ENCODE measurements at places on chromosomes 3 and 15.

DNA sequence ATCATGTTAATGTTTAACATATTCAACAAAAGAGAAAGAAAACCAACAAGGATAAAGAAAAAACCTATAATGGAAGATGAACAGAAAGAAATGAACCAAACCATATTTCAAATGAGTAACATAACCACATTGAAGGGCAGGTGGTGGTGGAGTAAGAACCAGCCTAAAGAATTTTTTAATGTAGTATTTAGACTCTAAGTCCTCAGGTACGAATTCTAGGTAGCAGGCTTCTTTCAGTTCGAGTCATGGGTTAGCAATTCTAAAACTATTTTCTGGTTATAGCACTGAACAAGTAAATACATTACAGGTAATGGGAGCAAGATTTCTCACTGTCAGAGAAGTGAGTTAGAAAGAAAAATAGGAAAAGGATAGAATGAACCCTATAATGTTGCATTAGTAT, 24.4 kb downstream of the DCBLD2 start:
- DNase-seq, result no peak

DNA sequence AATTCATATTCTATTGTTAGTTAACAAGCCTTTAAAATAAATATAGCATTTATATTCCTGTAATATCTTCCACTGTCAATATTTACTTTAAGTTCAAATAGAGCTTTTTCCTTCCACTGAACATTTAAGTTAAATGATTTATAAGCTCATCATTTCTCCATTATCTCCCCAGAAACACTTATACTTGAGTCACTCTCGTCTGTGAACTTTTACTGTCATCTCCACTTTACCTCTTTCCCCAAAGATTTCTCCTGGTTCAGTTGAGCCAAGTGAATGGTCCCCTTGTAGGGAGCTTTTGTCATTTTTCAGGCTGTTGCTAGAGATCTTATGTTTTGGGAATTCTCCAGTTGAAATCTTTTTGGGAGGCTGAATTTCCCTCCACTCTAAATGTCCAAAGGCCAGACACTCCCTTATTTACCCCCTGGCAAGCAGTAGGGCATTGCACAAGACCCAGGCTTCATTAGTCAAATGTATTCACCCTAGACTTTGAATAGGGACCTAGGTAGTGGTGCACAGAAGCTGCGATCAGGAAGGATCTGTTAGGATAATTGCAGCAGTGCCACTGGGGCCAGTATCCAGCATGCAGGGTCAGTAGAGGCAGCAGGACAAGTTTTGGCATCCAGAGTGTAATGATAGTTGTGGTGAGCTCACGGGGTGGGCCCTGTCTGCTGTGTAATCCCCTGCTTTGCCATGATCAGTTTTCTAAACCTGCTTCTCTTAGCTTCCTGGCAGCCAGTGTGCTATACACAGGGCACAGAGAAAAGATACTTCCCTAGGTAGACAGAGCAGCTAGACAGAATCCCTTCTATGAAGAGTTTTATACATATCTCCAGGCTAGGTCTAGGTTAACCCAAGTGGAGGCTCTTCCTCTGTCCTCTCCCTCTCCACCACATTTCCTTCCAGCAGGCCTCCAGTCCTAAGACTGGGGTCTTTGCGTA, 356.5 kb upstream of the SLCO3A1 start:
- DNase-seq, result no peak

GRCh38 chr15:90248789-90249202, 560 bp upstream of the TTLL13 start:
- no peak for DNase-seq

GRCh38 chr3:180594631-180595558, 7.1 kb upstream of the TTC14 start:
- DNase-seq, result peak; percentile 19

DNA sequence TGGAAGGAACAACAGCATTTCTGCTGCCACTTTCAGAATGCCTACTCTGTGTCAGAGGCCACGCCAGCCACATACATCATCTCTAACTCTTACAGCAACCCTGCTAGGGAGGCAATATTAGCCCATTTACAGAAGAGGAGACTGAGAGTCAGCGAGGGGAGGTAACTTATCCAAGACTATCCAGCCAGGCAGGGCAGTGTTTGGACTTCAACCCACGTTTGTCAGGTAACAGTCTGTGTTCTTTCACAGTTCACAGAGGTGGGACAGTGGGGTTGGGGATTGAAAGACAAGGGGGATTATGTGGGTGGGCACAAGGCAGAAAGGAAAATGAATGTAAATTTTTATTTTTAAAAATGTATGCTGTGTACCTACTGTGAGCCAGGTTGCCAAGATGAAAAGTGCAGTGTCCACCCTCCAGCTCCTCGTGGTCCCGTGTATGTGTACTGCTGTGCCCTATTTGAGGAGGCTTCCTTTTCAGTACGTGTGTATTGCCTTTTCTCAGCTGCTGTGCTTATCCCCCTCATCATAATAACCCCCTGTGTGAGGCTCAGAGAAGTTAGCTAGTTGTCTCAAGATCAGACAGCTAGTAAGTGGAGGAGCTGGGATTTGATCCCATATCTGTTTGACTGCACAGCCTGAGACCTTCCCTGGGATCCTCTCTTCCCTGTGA, 16.5 kb upstream of the ATP2B2 start:
- DNase-seq, result no peak

DNA sequence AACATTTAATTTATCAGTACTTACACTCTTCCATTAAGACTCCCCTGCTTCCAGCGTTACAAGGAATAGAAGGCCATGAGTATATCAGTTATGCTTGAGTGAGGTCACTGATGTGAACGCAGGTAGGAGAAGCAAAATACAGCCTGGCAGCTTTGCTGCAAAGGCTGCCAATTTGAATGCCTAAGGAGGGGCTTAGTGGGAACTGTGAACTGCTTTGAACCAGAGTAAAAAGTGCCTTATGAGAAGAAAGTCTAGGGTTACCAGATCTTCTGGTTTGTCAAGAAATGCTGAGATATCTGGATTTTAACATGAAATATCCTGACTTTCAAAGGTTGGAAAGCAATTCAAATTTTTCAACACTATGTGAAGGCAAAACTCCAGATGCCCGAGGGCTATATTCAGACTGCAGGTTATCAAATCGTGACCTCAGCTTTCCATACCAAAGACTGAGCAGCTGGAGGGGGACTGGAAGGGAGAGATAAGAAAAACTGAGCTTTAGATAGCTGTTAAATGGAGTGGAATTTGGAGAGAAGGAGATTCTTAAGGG, 446.3 kb upstream of the NECTIN3 start:
- no peak for DNase-seq

GRCh38 chr3:23726811-23727548, 78.8 kb upstream of the UBE2E1 start:
- no peak for DNase-seq

GRCh38 chr15:40413036-40413435, 7.4 kb downstream of the IVD start:
- no peak for DNase-seq

DNA sequence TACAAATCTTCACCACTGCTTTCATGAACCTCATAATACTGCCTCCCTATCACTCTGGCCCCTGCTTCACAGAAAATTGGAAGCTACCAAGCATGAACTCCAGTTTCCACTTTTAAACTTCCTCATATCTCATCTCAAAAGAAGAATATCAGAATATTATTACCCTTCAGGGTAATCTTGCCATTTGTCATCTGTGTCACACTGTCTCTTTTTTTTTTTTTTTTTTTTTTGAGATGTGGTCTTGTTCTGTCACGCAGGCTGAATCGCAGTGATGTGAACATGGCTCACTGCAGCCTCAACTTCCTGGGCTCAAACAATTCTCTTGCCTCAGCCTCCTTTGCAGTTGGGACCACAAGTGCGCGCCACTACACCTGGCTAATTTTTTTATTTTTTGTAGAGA, 80.4 kb upstream of the TCF12 start:
- DNase-seq, result no peak

GRCh38 chr3:194732617-194733016, 46.9 kb downstream of the FAM43A start:
- no peak for DNase-seq

DNA sequence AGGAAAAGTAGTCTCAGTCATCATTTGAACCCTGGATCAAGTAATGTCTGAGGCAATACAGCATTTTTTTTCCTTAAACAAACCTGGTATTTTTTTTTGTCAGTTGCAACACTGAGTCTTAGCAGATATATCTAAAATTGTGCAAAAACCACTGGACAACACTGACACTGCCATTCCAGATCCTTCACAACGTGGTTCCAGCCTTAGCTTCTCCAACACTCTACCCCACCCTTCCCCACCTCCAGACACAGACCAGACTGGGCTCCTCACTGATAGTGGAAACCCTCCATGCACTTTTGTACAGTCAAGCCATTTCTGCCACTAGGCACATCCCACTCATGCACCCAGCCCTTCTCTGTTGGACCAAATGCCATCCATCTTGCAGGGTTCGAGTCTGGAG, 199.6 kb upstream of the CTNNB1 start:
- DNase-seq, result no peak

DNA sequence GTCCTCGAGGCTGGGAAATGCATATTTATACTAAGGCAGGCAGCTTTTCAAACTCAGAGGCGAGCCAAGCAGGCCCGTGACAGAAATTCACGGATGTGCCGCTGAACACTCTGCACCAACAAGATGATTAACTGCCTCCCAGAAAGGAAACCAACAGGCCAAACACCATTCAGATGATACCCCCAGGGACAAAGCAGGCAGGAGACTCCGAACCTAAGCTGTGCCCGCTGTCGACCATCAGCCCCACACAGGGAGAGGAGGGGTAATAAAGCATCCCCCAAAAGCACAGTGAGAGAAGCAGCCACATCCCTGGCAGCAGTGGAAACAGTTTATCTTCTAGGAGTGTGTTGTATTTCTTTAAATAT, 31.8 kb downstream of the ADAMTS17 start:
- DNase-seq, result no peak

GRCh38 chr3:152300029-152300731, 31.5 kb downstream of the MBNL1 start:
- no peak for DNase-seq

DNA sequence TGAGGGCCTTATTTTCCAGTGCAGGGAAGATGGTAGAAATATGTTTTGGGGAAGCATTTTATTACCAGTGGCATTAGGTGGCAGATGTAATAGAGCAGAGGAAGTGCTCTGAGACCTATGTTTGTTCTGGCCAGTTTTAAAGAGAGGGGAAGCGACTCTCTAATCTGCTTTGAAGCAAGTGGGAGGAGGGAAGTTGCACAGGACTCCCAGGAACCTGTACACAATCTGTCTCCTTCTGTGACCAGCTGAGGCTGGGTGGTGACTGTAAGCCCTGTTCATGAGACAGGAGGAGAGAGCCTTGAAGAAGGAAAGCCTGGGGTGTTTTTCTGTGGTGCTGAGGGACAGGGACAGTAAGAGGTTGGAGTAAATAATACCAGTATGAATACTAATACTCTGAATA, 60.5 kb downstream of the LPP start:
- DNase-seq, result no peak

GRCh38 chr3:113148284-113148683, 63.1 kb upstream of the BOC start:
- no peak for DNase-seq

GRCh38 chr15:72785841-72786240, 2.3 kb upstream of the ADPGK start:
- no peak for DNase-seq

DNA sequence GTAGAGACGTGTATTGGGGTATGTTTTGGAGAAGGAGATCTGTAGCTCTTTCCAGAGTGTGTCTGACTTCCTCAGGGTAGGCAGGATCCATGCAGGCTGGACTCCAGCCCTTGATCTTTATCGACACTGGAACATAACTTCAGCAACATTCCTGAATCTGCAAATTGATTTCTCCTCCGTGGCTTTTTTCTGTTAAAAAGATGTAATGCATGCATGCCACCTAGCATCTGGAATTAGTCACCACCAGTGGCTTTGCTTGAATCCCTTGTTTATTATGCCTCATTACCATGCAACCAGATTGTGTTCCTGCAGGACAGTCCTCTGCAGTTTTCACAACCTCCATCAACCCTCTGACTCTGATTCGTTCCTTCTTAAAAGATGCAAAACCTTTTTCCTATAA, 86.1 kb downstream of the CCNL1 start:
- DNase-seq, result no peak

DNA sequence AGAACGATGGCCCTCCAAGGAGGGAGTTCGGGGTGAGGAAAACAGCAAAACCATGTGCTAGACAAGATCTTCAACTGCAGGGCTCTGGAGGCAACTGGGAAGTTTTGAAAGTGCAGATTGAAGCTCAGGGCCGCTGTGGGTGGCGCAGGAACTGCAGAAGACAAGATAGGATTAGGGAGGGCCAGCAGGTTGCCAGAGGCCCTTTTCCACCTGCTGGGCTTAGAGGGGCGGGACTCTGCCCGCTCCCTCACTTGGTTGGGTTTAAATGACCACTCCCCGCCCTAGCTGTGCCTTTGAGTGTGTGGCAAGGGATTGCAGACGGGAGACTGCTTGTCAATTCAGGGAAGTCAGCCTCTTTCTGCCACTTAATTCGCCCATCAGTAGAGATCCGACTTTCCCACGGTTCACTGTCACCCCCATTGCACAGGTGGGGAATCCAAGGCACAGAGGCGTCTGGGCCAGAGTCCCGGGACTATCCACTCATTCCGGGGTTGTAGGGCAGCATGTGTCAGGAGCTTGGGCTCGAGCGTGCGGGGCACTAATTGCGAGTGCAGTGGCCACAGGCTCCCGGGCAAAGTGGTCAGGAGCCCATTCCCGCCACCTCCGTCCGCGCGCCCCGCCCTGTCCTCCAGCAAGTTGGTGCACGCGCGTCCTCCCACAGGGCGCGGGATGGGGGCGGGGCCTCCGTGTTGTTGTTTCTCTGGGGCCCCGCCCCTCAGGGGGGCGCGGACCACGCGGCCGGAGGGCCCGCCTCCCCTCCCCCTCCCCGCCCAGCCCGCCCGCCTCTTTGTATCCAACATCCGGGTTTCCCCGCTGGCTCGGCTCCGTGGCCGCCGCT, at the start of gene ACVR2B:
ACVR2B (plus strand) TSS at position 816 of the 838 bp plus-strand sequence. CDS start 433 bp downstream, outside the sequence.
- no peak for DNase-seq

DNA sequence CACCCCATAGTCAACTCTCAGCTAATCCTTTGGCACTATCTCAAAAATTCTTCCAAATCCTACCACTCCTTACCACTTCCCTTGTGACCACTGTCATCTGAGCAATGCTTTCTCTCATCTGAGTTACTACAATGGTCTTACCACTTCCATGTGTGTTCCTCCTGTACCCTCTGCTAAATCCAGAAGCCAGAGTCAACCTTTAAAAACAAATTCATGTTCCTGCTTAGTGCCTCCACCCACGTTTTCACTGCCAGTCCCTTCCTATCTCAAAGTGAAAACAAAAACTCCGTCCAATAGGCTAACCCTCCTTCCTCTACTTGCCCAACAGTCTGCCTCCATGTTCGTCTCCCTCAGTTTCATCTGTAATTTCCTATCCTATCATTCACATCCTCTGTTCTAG, 109.0 kb downstream of the ADAMTS9 start:
- DNase-seq, result no peak

GRCh38 chr15:76963596-76963995, 31.3 kb upstream of the PSTPIP1 start:
- DNase-seq, result no peak
